Large intestine (tissue), 12 donors: ENCODE measurements at places on chromosomes 7 and 10.

GRCh38 chr10:14330388-14331061 is at the start of gene FRMD4A:
Gene FRMD4A, minus strand, starts transcription at chr10:14330924.
- no peaks in the 10 kb centered on the region for H3K4me1 ChIP-seq
- no peaks in the 10 kb centered on the region for H3K36me3 ChIP-seq
- DNase-seq = no peak
- H3K27me3 ChIP-seq = peaks cover 27% of the 10 kb centered on the region

DNA sequence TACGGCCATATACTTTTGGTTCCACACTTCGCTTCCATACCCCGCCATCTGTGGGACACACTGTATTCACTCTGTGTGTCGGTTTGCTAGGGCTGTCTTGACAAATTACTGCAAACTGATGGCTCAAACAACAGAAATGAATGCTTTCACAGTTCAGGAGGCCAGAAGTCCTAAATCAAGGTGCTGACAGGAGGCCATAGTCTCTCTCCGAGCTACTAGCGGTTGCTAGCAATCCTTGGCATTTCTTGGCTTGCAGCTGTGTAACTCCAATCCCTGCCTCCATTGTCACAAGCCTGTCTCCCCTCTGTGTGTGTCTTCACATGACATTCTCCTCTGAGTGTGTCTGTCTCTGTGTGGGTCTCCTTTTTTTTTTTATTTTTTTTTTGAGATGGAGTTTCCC is 28.9 kb upstream of the BMPR1A start:
- no peaks in the 10 kb centered on the region for H3K36me3 ChIP-seq

DNA sequence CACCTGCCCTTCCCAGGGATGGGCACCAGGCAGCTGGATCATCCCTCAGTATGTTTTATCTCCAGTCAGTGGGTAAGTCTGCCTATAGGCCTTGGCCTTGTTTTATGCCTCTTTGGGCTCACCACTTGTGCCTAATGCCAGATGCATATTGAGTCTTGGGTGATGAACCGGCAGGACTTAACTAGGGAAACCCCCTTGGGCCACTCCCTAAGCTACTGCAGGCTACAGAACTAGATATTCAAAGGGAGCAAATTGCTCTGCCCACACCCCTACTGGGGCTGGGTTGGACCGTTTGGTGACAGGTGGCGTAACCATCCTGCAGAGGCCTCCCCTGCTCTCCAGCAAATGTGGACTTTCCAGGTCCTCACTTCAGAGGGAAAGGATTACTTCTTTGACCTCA is 115.7 kb upstream of the GDF10 start:
- H3K36me3 ChIP-seq = no peaks in the 10 kb centered on the region
- no peaks in the 10 kb centered on the region for H3K27me3 ChIP-seq
- H3K4me3 ChIP-seq = no peak overlapping the region
- H3K27ac ChIP-seq = no peak overlapping the region
- DNase-seq = no peak

DNA sequence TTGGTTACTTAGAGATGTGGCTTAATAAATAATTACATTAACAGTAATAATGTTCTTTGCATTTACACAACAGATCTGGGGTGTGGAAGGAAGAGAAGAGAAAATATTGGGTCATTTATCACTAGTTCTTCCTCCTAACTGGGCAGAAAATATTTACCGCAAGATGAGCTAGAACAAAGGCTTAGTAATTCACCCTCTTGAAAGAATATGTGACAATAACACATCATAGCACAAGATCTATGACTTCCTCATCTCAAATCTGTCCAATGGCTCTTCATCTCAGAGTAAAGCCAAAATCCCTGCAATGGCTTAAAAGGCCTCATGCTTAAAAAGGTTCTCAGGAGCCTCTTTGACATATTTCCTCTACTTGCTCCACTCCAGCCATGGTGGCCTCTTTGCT is 178.6 kb downstream of the ZNF438 start:
- no peaks in the 10 kb centered on the region for H3K27me3 ChIP-seq
- DNase-seq = no peak

GRCh38 chr10:132136689-132137088 is 50.1 kb upstream of the DPYSL4 start:
- no peak overlapping the region for H3K27ac ChIP-seq
- no peaks in the 10 kb centered on the region for H3K4me1 ChIP-seq
- no peaks in the 10 kb centered on the region for H3K27me3 ChIP-seq

GRCh38 chr7:152574892-152575548 is 100.9 kb downstream of the XRCC2 start:
- DNase-seq = peak; percentile 95
- peaks cover 10% of the 10 kb centered on the region for H3K4me1 ChIP-seq
- peak overlapping the region; percentile 78 for H3K27ac ChIP-seq
- no peaks in the 10 kb centered on the region for H3K27me3 ChIP-seq

GRCh38 chr7:31778296-31778695 is 91.3 kb downstream of the PPP1R17 start:
- H3K4me3 ChIP-seq = no peak overlapping the region
- DNase-seq = no peak
- no peak overlapping the region for H3K27ac ChIP-seq
- H3K36me3 ChIP-seq = no peaks in the 10 kb centered on the region

DNA sequence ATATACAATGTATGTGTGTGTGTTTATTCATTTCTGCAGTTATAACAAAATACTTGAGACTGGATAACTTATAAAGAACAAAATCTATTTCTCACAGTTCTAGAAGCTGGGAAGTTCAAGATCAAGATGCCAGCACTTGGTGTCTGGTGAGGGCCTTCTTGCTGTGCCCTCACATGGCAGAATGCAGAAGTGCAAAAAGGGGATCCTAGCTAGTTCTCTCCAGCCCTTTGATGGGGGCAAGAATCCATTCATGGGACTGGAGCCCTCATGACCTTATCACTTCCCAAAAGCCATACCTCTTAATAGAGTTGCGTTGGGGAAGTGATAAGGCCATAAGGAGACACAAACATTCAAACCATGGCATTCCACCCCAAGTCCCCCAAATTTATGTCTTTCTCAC is 8.4 kb downstream of the GRB10 start:
- H3K27me3 ChIP-seq = no peaks in the 10 kb centered on the region

DNA sequence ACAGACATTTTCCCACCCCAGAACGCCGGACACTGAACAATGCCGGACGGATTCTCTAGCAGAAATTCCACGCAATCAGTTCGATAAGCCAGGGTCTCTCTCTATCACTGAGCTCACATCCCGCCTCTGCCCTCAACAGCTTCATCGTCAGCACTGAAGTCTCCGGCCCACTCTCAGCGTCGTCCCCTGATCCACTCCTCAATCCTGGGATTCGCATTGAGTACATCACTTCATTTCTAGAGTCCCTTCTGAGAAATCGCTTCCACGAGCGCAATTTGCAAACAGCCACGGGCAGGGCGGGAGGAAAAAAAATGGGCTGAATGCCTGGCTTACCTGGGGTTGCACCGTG is 365 bp downstream of the YME1L1 start:
- no peaks in the 10 kb centered on the region for H3K27me3 ChIP-seq
- peak overlapping the region; percentile 63 for H3K4me3 ChIP-seq
- no peak for DNase-seq
- H3K4me1 ChIP-seq = no peaks in the 10 kb centered on the region
- H3K27ac ChIP-seq = peak overlapping the region; percentile 100
